ENCODE measurements at places on chromosomes 3 and 15.
A peak's percentile ranks its signal among the peaks of the same experiment; 100 is the strongest.

DNA sequence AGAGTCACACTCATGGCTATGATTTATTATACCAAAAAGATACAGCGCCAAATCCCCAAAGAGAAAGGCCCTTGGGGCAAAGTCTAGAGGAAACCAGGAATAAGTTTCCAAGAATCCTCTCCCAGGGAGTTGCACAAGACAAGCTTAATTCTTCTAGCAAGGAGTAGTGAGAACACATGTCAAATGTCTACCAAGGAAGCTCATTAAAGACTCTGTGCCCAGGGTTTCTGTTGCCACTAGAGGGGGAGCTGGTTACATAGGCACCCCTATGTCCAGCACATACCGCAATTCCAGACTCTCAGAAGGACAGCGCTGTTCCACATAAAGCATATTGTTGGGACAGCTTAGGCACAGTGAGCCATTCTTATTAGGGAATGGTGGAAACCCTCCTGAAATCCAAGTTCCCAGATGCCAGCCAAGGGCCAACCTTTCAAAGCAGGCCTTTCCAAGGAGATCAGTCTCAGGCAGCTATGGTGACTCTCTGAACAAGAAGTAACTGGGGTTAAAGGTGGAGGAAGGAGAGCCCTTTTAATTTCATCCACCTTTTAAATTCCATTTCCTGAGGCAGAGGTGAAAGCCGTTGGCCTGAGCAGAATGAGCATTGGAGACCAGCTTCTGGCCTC, 194.2 kb downstream of the UACA start:
- DNase-seq = peak; percentile 72

DNA sequence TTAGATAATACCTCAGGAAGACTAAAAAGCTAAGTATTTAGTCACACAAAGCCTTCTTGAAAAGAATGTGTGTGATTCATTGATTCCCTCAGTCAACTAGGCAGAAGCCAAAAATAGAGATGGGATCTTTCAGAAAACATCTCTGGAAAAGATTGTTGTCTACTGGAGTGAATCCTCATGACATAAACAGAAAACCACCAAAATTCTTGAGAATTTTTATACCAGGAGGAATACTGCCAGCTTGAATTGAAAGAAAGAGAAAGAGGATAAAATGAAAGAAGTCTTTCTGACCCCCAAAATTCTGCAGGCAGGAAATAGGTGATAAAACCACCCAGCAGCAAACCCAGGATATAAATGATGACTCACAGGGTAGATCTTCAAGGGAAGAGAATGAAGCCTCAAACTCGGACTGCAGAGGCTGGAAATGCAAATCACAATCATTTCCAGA, 363.1 kb upstream of the PLSCR5 start:
- no peak for DNase-seq

DNA sequence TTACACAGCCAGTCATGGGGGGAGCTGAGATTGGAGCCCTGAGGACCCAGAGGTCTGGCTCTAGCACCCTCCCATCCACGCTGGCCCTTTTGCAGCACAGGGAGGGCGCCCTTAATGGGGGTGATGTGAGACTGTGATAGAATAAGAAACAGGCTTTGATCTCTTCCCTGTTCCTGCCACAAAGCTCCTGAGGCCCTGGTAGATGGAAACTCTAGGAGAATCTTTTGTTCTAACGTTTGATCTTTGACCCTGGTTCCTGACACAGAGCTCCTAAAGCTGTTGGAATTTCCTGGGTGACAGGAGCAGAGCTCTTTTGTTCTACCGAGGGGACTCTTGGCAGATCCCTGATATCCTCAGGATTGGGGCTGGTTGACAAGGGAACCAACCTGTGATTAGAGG, 1.2 kb upstream of the UROC1 start:
- DNase-seq = peak; percentile 79

GRCh38 chr15:92661069-92661468, 5.5 kb upstream of the FAM174B start:
- DNase-seq = no peak

DNA sequence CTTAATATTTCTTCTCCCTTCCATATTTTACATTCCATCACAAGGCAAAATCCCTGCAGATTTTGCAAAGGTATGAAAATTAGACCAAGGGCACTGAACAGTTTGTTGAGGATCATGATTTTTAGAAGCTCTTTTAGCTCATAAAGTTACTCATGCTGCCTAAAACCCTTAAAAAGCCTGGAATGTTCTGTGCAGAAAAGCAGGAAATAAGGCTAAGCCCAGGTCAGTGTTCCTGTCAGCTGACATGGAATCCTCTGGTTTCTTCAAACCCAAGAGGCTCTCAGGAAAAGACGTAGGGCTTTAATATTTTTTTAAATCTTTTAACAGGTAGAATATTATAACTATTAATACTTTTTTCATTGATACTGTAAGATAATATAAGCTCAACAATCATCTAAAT, 8.2 kb downstream of the CBLB start:
- DNase-seq = no peak

GRCh38 chr3:59288951-59289350, 239.1 kb upstream of the CFAP20DC start:
- no peak for DNase-seq

GRCh38 chr3:73504239-73504638, 120.5 kb downstream of the PDZRN3 start:
- DNase-seq = no peak

GRCh38 chr3:119443179-119443578, 20.2 kb downstream of the TMEM39A start:
- DNase-seq = no peak

DNA sequence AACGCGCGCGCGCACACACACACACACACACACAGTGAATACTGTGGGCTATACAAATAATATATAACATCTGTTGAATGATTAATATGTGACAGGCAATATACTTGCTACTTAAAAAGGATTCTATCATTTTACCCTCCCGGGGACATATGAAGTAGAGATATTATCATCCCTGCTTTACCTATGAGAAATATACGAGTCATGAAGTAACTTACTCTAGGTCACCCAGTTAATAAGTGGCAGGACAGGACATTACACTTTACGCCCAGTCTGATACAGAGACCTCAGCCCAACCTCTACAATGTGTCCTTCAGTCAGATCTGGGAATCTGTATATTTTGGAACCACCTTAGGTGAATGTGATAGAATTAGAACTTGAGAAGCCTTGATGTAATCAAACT, 55.4 kb downstream of the CCDC54 start:
- no peak for DNase-seq

GRCh38 chr3:66933233-66933632, 64.9 kb upstream of the KBTBD8 start:
- peak; percentile 50 for DNase-seq

DNA sequence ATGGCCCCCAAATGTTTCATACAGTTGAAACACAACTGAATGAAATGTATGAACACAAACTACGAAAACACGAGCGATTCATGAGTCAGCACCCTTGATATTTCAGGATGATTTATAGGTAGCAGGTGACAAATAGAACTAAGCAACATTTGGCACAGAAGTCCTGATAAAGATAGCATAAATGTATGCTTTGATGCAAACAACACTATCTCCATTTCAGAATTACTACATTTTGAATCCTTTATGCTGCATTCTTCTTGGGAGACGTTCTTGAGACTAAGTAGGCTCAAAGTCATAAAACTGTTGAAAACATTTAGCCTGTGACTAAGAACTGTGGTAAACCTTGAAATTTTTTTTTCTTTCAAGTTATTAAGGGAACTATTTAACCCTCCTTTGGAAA, 200.3 kb upstream of the ICE2 start:
- DNase-seq = no peak

GRCh38 chr3:68135067-68135466, 480.7 kb upstream of the SUCLG2 start:
- no peak for DNase-seq

DNA sequence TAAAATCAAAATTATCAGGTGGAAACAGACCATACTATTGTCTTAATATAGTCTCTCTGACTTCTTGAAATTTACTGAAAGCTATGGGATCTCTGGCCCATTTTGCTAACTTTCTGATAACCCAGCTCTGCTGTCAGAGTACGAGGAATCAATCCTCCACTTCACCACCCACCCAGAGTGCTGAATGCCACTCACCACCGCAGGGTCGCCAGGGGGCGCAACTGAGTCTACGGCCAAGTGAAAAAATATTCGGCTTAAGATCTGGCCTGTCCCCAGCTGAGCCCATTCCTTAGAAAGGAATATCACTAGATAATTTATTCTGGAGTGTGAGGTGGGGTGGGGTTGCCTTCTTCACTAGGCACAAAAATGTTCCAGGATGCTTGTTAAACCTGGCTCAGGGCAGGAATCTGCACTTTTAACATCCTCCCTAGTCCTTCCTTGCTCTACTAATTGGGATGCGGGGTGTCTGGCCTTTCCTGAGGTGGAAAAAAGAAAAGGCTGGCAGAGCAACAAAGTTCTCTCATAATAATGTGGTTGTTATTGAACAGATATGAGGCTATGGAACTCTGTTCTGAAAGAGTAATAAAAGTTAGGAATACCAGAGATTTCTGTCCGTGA, 520.6 kb downstream of the MFSD1 start:
- DNase-seq = peak; percentile 73

DNA sequence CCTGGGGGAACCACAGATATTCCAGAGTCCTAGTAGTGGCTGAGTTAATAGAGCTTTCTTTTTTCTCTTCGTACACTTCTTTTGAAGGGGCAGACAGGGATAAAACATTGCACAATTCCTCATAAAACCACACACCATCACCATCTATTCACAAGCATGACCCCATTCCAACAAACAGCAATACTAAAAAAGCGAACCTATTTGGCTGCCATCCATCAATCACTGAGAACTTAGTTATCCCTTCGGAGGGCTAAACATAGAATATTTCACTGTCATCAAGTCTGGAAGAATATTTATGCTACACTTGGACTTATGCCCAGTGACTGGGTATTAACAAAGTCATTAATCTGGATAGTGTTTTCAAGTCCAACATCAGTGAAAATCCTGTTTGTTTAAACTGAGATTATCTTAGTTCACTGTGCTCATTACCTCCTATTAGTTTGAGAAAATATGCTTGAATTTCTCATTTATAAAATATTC, 80.3 kb upstream of the PRTG start:
- DNase-seq = no peak

- DNase-seq = no peak
Observed at GRCh38 chr3:142215106-142215505, 10.3 kb downstream of the GK5 start.

All from neural progenitor cell (in vitro differentiated cells).